ENCODE measurements at places on chromosomes 5 and 9.

DNA sequence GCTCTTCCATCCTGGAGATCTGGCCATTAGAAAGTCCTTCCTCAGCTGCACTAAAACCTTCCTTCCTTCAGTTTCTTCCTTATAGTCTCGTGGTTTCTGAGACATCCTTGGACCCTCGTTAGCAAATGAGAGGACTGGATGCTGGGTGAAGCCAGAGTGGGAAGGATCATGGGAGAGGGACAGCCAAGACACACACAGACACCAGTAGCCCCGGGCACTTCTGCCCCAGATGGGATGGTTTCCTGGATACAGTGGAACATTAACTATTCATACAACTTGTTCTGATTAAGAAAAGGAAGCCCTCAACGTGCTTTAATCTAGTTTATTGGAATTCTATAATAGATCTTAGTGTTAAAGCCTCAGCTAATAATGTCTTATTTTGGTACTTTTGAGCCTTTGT lies 125.5 kb downstream of the SEC61B start:
- DNase-seq = no peak

DNA sequence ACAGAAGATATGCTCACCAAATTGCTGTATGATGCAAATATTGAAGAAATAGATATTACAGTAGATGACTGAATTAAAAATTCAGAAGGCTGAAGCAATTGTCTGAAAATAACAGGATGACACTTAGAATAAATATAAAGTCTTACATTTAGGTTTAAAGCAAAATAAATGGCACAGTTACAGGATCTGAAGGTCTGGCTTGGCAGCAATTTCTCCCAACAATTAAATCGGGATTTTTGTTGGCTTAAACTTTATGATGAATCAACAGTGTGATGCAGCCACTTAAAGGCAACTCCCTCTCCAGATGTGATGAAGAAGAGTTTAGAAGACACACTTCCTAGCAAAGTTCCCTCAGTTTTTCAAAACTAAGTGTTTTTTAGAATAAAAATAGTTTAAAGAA lies 80.5 kb downstream of the NREP start:
- no peak for DNase-seq

- DNase-seq = no peak
Measured at GRCh38 chr5:1769017-1769640, 30.5 kb downstream of the MRPL36 start.

- no peak for DNase-seq
Measured at GRCh38 chr5:174425271-174425963, 299.0 kb upstream of the MSX2 start.

DNA sequence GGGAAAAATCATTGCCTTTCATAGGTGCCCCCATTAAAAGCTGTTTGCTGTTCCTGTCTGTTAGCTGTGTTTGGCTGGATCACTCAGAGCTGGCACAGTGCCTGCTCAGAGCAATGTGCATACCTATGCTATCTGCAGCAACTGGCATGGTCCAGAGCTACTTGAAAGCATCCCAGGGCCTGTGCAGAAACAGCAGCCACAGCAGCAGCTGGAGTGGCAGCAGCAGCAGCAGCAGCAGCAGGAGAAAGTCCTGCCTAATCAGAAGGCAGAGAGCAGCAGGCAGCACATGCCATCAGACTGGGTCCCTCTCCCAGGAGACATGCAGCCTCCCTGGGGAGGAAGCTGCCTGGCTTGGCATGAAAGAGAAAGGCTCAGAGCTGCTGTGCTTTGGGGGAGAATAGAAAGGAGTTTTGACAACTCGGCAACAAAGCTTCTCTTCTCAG lies 243.8 kb upstream of the WWC1 start:
- no peak for DNase-seq

GRCh38 chr5:107557051-107557658 lies 113.6 kb downstream of the EFNA5 start:
- no peak for DNase-seq

- DNase-seq = no peak
Measured at GRCh38 chr9:132864277-132864676, 13.8 kb downstream of the AK8 start.

GRCh38 chr9:5949103-5949699 lies 58.5 kb downstream of the MLANA start:
- no peak for DNase-seq

- DNase-seq = no peak
Measured at GRCh38 chr9:101587332-101588043, 7.3 kb downstream of the PPP3R2 start.

- no peak for DNase-seq
Measured at GRCh38 chr5:78689540-78690252, 41.1 kb upstream of the LHFPL2 start.

DNA sequence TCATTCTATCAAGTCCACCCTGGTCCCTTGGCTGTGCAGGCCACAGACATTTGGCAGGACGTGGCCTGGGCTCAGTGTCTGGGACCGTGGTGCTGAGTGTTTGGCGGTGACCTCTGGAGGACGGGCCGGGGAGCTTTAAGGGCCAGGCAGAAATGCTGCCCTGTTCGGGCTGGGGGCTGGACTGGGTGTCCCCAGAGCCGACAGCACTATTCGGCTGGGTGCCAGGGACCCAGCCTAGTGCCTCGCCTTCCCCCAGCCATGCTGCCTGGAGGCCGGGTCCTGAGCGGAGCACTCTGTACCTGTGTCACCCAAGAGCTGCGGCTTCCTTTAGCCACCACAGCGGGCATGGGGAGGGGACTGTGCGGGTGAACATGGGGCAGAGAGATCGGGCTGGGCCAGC lies 40.4 kb downstream of the COL5A1 start:
- DNase-seq = no peak

DNA sequence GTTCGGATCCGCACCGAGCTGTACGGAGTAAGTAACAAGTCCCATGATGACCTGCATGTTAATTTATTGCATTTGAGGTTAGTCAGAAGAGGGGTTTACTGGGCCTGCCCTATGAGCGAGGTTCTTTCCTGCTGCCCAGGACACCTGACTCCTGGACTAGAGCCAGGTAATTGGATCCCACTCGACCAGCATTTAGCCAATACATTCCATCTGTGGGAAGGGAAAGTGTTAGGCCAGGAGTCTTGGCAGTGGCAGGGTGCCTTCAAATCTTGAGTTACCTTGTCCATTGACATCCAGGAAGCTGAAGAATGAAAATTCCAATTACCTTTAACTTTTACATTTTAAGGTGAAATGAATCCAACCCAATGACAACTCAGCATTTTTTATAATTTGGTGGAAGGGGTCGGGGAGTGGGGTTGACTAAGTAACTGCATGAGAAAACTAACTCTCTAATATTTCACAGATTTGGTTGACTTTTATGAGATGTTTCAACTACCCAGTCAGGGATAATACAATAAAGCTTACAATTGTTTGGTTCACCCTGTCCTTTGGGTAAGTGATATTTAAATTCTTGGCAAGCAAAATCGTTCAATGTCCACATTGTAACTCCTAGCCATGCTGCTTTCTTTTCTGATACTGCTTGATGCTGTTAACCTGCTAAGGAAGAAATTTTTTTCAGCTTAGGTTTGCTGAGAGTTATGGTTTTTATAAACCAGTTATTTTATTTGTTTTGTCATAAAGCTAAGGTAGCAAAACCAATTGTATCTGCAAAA lies 111.6 kb upstream of the IQGAP2 start:
- no peak for DNase-seq

DNA sequence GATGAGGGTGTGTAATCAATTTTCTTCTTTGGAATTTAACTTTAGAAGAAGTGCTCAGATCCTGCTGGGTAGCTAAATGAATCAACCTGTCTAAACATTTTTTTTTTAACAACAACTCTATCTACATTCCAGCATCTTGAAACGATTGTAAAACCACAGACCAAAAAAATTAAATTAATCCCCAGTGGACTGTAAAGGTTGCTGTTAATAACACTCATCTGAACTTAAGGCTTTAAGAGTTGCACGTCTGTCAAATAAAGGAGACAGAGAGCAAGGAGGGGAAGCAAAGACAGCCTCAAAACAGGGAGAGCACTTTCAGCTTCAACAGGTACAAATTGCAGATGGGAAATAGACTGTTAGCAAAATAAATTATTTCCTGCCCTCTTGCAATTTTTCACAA lies 548.5 kb downstream of the DTWD2 start:
- no peak for DNase-seq

- no peak for DNase-seq
Measured at GRCh38 chr5:136466041-136466415, 100.7 kb upstream of the TRPC7 start.

DNA sequence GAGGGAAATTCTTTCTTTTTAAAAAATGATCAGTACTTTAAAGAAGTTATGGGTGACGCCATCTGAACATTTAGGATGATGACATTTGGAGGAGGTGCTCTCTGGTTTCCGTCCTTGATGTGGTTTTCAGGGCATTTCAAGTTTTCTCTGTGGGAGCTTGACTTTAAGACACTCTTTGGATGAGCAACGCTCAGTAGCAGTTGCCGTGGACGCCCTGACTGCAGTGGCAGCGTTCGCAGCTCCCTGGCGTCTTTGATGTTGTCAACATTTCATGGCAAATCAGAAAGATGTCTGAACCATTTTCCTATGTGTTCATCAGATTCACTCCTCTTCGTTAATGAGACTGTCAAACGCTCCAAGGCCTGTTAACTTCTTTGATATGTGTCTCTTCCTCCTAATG lies 86.1 kb downstream of the ZNF354C start:
- DNase-seq = no peak
